ENCODE measurements at places on chromosomes 1 and 21. TPM values are rescaled to one million over a fixed set of nuclear protein-coding genes. Genes with fewer than 3 reads are reported as not detected.

The NCF2 gene
- not detected for total RNA-seq

The UBL4B gene
- not detected for total RNA-seq

The JAM2 gene
- total RNA-seq, result not detected

The A3GALT2 gene
- not detected for total RNA-seq

GRCh38 chr1:30291526-30291925, 431.9 kb downstream of the MATN1 start:
- DNase-seq, result no peak

GRCh38 chr21:42094811-42095210, 23.7 kb downstream of the UMODL1 start:
- no peak for DNase-seq

- no peak for DNase-seq
These were observed 113.6 kb upstream of the PPM1J start for GRCh38 chr1:112828716-112829115.

DNA sequence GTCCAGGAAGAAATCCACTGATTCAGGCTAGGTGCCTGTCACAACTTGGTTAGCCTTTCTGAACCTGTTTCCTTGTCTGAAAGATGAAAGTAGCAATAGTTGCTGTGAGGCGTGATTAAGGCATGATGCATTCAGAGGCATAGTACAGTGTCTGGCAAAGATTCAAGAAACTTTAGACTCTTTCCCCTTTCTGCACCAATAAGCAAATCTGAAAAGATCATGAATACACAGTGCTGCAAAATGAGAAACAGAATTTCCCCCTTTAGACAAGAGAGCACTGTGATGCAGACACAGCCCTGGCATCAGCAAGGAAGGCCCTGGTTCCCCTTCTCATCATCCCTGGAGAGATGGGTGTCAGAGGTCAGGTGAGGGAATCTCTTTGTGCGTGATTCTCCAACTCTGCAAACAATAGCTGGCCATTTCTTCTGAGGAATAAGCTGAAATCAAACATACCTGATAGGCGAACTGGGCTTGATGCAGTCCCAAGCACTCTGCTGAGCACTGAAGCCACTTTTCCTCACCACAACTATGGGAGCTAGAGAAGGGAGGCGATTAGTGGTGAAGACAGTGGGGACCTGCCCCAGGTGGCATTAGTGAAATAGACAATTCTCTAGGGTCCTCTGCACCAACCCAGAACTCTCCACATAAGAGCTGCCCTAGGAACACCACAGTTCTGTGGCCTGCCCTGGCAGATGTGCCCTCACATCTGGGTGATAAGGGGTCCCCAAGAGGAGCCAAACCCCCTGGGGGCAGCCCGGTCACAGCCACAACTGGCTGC, 41.7 kb downstream of the ITPKB start:
- DNase-seq, result no peak

GRCh38 chr1:8463144-8463927, 145.4 kb downstream of the SLC45A1 start:
- DNase-seq, result peak; percentile 64

GRCh38 chr1:159429074-159429861, 2.7 kb upstream of the OR10J4 start:
- peak; percentile 66 for DNase-seq

DNA sequence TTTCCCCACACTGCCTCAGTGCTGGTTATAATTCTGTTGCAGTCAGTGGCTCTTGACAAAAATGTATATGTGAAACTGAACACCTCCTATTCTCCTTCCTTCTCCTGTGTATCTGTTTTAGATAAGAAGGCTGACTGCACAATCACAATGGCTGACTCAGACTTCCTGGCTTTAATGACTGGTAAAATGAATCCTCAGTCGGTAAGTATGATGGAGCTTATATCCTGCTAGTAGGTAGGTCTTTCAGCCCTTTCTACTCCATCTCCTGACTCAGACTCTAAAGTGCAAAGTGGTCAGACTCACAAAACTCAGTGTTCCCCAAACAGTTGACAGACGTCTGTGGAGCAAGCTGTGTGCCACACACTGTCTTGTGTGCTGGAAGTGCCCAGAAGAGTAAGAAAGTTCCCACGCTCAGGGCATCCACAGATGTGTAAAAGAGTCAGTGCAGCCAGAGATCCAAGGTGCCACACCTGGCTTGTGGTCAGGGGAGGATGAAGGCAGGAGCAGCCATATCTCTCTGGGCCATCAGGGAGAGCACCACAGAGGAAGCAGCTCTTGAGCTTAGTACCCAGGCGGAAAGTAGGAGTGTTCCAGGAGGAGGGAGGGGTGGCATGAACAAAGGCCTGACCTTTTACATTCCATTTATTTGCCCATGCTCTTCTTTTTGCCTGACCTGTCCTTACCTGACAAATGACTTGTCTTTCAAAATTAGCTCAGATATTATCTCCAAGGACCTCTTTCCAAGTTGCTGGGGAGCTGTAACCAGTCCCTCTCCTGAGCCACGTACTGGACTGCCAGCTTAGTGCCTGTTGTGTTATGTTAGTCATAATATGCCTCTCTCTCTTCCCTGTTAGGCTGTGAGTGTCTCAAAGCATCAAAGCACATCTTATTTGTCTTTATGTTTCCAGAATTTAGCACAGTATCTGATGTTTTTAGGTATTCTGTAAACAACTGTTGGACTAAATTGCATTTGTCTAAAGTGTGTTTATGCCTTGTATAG, 14.0 kb upstream of the PODN start:
- peak; percentile 68 for DNase-seq

DNA sequence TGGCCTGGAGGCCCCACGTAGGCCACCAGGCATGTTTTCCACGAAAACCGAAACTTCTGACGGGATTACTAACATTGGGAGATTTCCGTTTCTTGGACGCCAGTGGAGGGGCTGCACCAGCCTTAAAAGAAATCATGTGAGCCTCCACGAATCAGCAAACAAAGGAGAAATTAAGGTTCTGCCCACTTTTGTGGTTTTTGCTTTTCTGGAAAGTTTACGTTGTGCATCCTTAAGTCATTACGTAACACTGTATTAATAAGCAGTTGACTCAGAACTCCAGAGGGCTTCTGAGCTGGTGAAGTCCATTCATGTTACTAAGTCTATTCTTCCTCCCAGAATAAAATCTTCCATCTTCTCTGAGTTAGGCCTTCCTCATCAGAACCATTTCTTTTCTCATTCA, 168.5 kb downstream of the PSMG1 start:
- DNase-seq, result peak; percentile 96

DNA sequence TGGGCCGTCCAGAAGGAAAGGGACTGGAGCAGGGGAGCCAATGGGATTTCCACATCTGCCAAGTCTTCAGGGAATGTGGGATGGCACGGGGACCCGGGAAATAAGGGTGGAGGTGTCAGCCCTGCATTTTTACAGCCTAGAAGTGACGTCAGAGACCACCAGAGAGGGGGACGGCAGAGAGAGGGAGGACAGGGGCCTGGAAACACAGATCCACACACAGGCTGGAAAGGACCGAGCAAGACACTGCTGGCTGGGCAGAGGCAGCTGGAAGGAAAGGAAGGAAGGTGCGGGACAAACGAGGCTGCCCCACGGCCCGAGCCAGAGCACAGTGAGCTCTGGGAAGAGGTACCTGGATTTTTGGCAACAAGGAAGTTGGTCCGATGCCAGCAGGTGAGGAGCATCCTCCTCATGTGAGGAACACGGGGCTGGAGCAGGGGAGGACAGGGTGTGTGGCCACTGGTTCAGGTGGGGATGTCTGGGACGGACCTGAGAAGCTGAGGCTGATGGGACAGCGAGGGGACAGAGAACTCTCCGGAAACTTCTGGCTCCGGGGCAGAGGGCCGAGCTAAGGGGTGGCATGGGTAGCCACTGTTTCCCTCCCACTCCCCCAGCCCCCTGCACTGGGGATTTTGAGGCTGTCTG, 138.3 kb downstream of the PGBD5 start:
- no peak for DNase-seq
